ENCODE measurements at places on chromosomes 4 and X.

GRCh38 chr4:7109169-7109568 lies 41.3 kb upstream of the GRPEL1 start:
- DNase-seq, result no peak

- no peak for DNase-seq
Observed at GRCh38 chrX:72247206-72247942, 8.5 kb upstream of the ERCC6L start.

GRCh38 chrX:38363046-38363445 lies 10.6 kb downstream of the OTC start:
- DNase-seq, result peak; percentile 55

DNA sequence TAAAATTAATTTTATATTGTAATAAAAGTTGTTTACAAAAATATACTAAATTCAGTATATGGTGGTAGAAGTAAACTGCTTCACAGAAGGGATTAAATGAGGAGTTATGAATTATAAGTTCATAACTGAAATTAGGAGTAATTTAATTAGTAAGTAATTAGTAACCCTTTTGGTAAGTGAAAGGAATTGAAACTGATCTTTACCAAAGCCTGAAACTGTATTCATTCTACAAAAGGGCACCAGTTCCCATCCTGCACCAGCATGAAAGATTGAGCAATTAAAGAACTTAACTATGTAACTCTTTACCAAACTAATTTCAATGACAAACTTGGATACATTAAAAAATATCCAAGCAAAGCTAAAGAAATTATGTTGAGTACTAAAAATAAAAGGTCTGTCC lies 8.2 kb downstream of the MED14 start:
- no peak for DNase-seq

- peak; percentile 58 for DNase-seq
Observed at GRCh38 chrX:46903458-46904242, 8.6 kb upstream of the JADE3 start.

GRCh38 chr4:186134257-186134656 lies 29.8 kb downstream of the FAM149A start:
- DNase-seq, result peak; percentile 62
